CD8-positive, alpha-beta T cell (primary cell): ENCODE measurements at places on chromosomes 1 and 21. TPM values are rescaled to one million over a fixed set of nuclear protein-coding genes. Genes with fewer than 3 reads are reported as not detected.
A peak's percentile ranks its signal among the peaks of the same experiment; 100 is the strongest.

The ZBTB8B gene
- total RNA-seq = not detected

The EPHA2 gene
- total RNA-seq = not detected

The ATP1A2 gene
- total RNA-seq = not detected

The FOXO6 gene
- 1.4 TPM for total RNA-seq

DNA sequence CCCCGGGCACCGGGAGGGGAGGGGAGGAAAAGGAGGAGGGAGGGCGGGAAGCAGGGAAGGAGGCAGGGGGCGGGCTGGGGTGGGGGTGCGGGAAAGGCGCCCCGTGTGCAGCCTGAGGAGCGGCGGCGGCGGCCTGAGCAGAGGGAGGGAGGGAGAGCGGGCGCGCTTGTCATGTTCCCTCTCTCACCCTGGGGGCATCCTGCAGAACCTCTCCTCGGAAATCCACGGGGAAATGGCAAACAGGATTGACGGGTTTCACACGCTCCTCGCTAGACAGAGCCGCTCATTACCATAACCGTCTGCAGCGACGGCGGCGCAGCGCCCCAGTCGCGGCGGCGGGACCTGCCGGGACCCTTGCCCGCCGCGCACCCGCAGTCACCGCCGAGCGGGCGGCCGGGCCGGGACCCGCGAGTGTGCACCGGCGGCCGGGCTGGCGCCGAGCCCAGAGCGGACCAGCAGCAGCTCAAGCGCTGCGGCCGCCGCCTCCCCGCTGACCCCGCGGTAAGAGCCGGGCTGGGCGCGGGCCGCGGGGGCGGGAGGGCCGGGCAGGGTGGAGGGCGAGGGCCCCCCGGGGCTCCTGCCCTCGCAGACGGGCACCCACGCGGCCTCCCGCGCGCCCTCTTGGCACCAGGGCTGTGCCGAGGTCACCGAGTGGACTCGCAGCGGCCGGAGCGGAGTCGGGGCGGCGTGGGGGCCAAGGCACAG, at the start of gene SERTAD4:
SERTAD4 (plus strand) TSS at position 286 of the 705 bp plus-strand sequence. CDS start 5,165 bp downstream, outside the sequence.
- DNase-seq = no peak

DNA sequence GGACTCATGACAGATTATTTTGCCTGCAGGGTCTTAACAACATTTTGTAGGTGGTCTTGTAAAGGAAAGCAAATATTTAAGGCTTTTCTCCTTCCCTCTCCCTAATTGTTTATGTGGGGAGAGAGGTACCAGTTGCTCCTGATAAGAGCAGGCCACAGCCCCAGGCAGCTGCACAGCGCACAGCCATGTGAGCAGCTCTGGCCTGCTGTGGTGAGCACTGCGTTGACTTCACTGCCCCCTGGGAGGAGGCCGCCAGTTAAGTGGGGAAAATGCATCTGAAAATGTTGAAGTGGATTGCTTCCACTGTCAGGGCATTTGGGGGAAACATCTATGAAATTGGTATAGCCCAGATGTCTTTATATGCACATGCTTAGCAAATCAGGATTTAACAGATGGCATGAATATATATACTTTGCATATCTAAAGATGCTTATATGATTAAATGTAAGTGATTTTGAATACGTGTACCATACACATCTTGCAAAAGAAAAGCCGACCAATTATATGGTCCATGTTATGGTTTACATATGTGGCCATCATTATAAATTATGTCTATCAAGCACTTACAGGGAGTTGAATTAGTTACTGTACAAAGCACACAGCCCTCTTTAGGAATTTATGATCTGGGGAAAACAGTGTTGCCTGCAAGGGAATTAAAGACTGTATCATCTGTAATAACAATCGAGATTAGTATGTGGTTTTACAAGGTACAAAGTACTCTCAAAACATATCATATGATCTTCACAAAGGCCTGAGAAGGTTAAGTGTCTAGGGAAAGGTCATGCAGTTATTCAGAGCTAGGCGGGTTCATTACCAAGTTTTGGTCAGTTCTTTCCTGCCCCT, 132.1 kb downstream of the RHOU start:
- no peak for DNase-seq

- no peak for DNase-seq
These were observed 285.4 kb upstream of the USP25 start for GRCh38 chr21:15444118-15444960.

- no peak for DNase-seq
These were observed 69.2 kb upstream of the SSBP3 start for GRCh38 chr1:54475357-54475881.

GRCh38 chr1:63863145-63863544, 89.3 kb downstream of the ROR1 start:
- DNase-seq = no peak

GRCh38 chr1:45272913-45273371, 53.8 kb upstream of the HPDL start:
- no peak for DNase-seq

- DNase-seq = peak; percentile 71
These were observed 5.8 kb upstream of the FAM167B start for GRCh38 chr1:32241001-32241763.

DNA sequence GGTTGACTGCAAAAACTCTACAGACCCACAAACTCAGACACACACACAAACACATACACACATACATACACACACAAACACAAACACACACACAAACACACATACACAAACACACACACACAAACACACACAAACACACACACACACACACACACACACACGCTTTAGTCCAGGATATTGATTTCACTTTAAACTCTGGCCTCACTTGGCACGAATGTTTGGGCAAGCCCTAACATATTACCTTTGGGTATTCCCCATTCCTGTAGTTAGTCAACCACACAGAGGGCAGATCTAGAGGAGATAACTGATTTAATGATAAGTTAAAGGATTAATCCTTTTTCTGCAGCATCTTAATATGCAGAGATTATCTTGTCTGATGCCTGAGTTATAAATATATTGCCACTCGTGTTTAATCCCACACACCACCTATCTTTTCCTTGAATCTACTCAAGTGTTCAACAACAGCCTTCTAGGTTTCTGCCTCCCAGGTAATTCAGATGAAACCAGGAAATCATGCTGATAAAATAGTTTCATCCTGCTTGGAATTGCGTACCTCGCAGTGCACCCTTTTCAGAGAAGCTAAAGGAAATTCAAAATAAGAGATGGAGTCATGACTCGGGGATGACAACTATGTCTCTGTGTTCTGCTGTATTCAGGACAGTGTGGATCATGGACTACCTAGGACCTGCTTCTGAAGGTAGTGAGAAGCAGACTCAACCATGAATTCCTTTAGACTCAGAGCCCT, 14.5 kb upstream of the RUNX1 start:
- no peak for DNase-seq

GRCh38 chr1:107195476-107195875, 54.6 kb downstream of the NTNG1 start:
- DNase-seq = no peak

DNA sequence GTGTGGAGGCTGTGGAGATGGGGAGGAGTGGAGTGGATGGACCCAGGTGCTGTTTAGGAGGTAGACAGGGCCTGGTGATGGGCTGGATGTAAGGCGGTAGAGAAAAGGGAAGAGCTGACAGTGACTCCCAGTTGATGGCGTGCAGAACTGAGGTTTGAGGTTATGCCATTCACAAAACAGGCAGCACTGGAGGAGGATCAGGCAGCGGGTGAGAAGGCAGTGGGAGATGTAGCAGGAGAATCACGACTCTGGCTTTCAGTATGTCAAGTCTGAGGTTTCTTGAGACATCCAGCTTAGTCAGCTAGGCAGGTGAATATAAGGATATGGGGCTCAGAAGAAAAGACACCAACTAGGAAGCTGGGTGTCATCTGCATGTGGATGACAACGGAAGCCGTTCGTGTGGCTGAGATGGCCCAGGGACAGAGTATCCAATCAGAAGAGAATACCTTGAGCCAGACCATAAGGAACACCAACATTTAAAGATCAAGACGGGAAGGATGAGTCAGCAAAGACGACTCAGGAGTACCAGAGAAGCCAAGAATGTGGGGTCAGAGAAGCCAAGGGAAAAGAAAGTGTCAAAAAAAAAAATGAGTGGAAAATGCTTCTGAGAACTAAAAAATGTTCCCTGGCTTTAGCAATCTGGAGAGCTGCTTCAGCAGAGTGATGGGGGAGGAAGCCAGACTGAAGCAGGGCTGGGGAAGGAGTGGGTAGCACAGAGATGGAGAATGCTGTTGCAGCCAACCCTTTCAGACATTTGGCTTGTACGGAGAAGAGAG, 15.2 kb downstream of the LRRN2 start:
- no peak for DNase-seq

DNA sequence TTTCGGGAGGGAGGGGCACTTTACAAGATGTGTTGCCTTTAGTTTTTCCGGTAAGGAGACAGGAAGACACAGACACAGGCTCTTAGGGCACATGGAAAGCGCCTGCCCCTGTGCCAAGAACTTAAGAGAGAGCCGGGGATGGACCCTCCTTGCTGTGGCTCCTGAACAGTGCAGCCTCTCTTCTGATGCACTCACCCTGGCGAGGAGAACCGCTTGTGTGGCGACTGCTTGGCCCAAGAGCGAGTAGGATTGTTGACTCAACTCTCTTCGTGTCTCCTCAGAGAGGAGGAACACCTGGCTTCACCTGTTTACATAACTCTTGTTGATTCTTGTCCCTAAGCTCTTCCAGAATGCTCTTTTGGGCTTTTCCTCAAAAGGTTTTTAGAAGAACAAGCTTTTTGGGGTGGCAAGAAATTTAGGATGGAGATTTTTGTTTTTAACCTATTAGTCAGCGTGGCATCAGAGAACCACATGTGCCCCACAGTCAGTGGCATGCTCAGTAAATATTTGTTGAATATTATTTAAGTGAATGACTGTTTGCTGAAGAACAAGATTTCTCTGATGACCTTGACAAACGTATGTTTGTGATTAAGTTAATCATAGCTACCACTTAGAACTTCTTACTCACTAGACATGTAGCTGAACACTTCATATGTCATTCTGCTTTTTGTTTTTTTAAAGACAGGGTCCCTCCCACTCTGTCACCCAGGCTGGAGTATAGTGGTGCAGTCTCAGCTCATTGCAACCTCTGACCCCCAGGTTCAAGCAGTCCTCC, 60.6 kb downstream of the NFIA start:
- no peak for DNase-seq

- DNase-seq = no peak
These were observed 40.6 kb downstream of the NVL start for GRCh38 chr1:224289396-224289795.

- DNase-seq = no peak
These were observed at the start of gene LAMB3 for GRCh38 chr1:209652121-209652735. Gene LAMB3, minus strand, starts transcription at chr1:209652425. Its CDS starts 1,481 bp downstream, at chr1:209650944.

GRCh38 chr1:200152336-200152735, 124.8 kb downstream of the NR5A2 start:
- DNase-seq = no peak

DNA sequence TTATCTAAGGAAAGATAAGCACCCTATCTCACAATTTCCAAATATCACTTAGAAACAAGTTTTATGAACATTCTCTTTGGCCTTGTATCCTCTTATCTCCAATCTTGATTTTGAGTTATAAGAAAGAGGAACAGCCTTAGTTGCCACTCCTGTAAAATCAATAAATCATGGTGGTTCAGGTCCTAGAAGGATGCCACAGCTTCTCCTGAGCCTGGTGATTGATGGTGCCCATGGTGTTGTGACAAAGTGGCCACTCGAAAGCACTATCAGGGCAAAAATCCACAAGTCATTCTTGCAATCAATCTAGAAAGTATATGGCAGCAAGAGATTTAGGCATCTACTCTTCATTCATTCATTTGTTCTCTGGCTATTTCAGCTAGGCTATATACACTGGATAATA, 27.8 kb downstream of the GBP6 start:
- no peak for DNase-seq

DNA sequence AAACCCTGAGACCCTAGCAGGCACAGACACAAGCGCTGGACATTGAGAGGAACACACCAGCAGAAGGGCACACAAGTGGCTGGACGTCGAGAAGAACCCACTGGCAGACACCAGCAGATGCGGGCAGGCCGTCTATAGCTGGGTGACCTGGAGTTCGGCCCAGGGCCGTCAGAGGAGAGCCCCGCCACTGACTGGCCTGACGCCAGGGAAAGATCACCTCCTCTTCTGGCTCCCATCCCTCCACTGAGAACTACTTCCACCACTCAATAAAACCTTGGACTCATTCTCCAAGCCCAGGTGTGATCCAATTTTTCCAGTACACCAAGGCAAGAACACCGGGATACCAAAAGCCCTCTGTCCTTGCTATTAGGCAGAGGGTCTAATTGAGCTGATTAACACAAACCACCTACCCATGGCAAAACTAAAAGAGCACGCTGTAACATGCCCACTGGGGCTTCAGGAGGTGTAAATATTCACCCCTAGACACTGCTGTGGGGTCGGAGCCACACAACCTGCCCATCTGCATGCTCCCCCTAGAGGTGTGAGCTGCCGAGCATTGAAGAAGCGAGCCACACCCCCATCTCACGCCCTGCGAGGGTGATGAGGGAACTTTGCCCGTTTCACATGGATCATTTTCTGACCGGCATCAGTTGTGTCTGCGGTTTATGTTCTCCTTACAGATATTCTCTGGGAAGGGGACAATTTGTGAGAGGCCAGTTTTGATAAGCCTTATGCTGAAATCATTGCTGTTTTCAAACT, 104.8 kb downstream of the HLX start:
- DNase-seq = no peak

- no peak for DNase-seq
These were observed 10.6 kb upstream of the LDLRAD1 start for GRCh38 chr1:54028306-54029251.

GRCh38 chr1:47399846-47400155, 16.3 kb upstream of the FOXE3 start:
- DNase-seq = no peak

DNA sequence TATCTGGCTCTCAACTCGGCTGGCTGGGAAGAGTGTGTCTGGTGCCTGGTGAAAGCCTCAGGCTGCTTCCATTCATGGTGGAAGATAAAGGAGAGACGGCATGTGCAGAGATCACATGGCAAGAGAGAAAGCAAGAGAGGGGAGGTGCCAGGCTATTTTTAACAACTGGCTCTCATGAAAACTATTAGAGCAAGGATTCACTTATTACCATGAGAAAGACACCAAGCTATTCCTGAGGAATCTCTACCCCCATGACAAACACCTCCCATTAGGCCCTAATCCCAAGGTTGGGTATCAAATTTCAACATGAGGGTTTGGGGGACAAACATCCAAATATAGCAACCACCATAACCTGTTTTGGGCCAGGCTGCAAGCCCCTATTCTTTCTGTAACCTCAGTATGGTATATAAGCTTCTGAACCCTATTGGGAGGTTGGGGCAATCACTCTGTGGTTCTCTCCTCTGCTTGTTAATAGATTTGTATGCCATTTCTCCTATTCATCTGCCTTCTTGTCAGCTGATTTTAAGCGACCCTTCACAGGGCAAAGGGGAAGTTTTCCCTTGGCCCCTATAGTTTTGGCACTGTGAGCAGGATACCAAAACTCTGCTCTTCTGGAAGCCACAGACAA, 179.0 kb upstream of the TNR start:
- DNase-seq = no peak

DNA sequence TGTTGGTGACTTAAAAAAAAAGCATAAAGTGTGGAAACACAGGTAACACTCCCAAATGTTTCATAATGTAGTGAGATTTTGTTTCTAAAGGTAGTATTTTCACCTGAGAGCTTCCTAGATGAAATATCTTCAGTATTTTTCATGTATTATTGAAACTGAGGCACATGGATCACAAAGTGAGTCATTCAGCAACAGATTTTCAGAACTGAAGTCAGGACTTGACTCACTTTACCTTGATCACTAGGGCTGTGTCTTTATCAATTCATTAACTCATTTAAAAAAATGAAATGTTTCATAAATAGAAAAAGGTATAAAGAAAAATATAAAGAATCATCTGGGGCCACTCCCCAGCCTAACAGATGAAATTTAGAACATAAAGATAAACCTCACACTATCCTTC, 66.5 kb upstream of the RCC1 start:
- DNase-seq = no peak

GRCh38 chr1:56334047-56334446, 245.3 kb downstream of the PLPP3 start:
- no peak for DNase-seq

GRCh38 chr1:117615474-117615873, 9.6 kb downstream of the TENT5C start:
- DNase-seq = peak; percentile 41
